ENCODE measurements at places on chromosomes 5 and 9.

DNA sequence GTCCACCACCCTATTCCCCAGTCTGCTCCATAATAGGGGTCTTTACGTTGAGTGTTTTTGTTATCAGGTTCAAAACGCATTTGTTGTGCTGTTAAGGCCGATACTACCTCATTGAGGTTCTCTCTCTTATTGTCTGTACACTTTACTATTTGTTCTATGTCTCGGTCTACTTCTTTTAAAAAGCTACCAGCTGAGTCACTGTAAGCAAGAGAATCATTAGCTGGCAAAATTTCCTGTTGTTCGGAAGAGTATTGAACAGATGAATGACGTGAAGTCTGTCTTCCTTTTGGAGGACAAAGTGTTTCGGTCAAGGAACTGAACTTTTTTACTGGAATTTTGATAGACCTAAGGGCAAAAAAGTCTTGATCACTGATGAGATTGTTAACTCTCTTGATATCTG is 10.3 kb downstream of the LYSMD3 start:
- DNase-seq = no peak

DNA sequence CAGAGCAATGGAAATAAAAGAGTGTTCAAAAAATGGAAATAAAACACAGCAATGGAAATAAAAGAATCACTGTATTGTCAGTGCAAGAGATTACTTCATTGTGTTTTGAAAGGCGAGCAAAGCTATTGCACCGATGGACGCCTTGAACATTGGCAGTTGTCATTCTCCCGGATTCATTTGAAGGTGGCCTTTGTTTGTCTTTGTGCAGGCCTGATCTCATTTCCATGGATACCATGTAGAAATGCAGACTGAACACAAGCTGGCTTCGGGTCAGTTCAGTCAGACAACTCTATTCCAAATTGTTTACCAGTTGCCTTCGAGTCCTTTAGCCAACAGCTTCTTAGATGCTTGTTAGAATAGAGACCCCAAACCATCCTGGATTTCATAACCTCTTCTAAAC is 8.3 kb downstream of the ITGA2 start:
- no peak for DNase-seq

DNA sequence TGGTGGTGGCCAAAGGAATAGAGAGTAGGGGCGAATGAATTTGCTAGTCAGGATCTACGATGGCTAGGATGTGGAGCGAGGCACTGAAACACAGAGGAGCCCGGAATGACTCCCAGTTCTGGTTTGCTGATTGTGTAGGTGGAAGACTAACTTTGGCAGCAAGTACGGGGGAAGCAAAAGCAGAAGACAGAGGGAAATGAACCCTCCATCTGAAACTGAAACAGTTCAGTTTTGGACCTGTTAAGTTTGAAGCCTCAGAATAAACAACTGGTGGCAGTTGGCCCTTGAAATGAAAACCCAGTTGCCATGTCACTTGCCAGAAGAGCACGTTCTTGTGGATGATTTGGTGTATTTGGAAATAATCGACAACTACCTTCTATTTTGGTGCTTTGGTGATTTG is 15.4 kb upstream of the SMIM15 start:
- no peak for DNase-seq

DNA sequence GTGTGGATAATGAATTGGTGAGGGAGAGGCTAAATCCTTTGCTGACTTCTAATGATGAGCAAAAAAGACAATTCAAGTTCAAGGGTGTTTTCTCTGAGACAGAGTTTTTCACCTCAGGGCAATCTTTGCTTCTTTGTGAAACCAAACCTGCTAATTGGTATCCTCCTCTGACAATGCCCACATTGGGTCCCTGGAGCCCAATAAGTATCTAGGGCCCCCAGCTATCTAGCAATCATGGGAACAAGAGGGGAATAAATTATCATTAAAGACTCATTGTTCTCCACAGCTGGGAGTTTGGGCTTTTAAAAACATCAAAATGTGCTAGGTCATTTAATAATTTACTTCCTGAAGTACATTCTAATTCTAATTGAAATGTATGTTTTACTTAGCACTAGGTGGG is 227.3 kb downstream of the TMEM167A start:
- no peak for DNase-seq

GRCh38 chr5:112419164-112419985 is at the start of gene EPB41L4A:
EPB41L4A (minus strand) TSS chr5:112419277; CDS start chr5:112419039, 238 bp downstream.
- DNase-seq = peak; percentile 19

GRCh38 chr9:95803197-95803596 is 72.3 kb upstream of the ERCC6L2 start:
- DNase-seq = no peak

GRCh38 chr5:130136300-130136699 is 232.0 kb downstream of the CHSY3 start:
- DNase-seq = no peak

DNA sequence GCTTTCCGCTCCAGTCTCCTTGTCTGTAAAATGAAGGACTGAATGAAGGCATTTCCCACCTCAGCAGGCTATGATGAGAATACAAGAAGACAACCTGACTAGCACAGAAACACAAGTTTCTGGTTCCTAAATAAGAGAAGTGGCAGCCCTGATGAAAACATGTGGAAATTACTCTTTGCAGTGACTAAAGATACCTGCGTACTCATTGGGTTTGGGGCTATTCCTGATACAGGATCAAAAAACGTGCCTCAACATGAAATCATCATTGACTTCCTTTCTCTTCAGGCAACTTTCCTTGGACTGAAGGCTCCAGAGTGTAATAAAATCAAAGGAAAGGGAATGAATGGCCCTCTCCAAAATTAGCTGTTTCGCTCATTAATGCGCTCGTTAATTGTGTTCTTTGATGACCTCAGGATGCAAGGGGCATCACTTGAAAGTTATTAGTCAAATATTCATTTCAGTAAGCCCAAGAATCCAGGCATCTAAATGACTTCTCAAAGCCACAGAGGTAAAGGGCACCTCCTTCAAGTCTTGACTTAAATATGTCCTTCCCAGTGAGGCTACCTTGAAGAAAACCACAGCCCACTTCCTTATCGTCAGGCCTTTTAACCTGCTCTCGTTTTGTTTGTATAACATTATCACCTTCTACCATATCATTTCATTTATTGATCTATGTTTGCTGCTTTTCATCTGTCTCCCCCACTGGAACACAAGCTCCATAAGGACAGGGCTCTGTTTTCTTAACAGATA is 68.9 kb downstream of the RASEF start:
- no peak for DNase-seq

DNA sequence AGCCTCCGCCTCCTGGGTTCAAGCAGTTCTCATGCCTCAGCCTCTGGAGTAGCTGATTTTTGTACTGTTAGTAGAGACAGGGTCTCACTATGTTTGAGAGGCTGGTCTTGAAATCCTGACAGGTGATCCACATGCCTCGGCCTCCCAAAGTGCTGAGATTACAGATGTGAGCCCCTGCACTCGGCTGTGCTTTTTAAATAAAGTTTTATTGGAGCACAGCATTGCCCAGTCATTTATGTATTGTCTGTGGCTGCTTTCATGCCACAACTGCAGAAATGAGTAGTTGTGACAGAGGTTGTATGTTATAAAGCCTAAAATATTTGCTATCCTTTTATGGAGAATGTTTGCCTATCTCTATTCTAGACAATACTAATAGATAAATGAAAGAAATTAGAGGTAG is 169.2 kb downstream of the AOPEP start:
- no peak for DNase-seq

DNA sequence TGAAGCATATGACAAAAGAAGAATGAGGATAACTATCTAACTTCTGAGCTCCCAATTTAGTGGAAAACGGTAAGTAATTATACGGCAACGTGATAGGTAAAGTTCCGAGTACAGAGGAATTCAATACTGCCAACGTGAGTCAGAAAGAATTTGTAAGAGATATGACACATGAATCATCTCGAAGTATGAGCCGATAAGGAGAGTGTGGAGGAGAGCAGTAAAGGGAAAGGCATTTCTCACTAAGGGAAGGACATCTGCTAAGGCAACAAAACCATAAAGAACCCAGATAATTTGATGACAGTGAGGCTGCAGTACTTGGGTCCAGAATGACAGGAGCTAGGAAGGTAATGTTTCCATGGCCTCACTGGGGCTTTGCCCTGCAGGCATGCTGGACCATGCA is 11.0 kb downstream of the MPDZ start:
- DNase-seq = no peak

GRCh38 chr9:120505186-120505585 is 74.8 kb downstream of the CDK5RAP2 start:
- no peak for DNase-seq

DNA sequence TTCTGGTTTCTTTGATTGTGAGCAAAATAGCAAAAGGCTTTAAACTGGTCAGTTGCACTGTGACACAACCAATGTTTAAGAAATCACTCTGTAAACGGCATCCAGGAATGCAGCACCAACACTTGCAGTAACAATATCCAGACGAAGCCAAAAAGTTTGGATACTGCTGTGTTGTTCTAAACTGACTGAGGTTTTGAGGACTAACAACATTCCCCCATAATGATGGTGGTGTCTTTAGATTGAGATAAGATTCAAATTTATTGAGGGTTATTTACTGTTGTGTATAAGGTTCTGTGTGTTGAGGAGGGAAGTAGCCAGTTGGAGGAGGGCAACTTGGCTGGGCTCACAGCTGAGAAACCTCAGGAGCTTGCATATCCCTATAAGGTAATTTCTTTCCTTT is 353.6 kb downstream of the BNC2 start:
- no peak for DNase-seq

DNA sequence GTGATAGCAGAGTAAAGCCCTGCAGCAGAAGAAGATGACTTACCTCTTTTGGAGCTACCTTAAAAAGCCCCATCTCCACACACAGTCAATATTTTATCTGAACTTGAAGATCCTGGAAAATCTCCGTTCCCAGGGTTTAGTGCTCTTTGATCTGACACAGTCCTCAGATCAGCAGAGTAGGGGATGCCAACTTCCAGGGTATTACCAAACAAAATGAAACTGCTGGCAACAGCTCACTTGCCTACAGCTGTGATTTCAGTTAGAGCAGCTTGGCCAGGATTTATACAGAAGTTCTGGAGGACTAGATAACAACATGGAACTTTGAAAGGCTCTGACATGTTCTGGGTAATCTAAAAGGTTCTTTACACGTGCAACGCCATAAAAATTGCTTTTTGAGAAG is 1537.8 kb upstream of the ACO1 start:
- no peak for DNase-seq

GRCh38 chr5:133754575-133755169 is 142.3 kb upstream of the FSTL4 start:
- DNase-seq = no peak

DNA sequence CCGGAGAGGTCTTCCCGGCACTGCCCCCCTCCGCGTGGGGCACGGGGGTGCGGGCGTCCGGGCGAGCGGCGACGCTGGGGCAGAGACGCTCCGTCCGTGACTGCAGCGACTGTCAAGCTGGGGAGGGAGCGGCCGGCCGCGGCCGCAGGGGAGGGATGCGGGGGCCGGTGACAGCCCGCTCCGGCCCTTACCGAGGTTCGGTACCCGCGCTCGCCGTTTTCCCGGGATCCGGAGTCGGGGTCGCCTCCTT is 400 bp downstream of the KDM4C start:
- no peak for DNase-seq

- no peak for DNase-seq
Observed at GRCh38 chr5:60598424-60598823, 101.5 kb downstream of the DEPDC1B start.

GRCh38 chr9:131406563-131407436 is 12.9 kb downstream of the PRRC2B start:
- no peak for DNase-seq

GRCh38 chr5:33903118-33903517 is 11.3 kb upstream of the ADAMTS12 start:
- DNase-seq = no peak

GRCh38 chr9:2299843-2300205 is 284.7 kb downstream of the SMARCA2 start:
- no peak for DNase-seq

- no peak for DNase-seq
Observed at GRCh38 chr5:45691656-45692055, 4.5 kb downstream of the HCN1 start.

- DNase-seq = no peak
Observed at GRCh38 chr5:63573380-63573779, 388.9 kb downstream of the HTR1A start.

DNA sequence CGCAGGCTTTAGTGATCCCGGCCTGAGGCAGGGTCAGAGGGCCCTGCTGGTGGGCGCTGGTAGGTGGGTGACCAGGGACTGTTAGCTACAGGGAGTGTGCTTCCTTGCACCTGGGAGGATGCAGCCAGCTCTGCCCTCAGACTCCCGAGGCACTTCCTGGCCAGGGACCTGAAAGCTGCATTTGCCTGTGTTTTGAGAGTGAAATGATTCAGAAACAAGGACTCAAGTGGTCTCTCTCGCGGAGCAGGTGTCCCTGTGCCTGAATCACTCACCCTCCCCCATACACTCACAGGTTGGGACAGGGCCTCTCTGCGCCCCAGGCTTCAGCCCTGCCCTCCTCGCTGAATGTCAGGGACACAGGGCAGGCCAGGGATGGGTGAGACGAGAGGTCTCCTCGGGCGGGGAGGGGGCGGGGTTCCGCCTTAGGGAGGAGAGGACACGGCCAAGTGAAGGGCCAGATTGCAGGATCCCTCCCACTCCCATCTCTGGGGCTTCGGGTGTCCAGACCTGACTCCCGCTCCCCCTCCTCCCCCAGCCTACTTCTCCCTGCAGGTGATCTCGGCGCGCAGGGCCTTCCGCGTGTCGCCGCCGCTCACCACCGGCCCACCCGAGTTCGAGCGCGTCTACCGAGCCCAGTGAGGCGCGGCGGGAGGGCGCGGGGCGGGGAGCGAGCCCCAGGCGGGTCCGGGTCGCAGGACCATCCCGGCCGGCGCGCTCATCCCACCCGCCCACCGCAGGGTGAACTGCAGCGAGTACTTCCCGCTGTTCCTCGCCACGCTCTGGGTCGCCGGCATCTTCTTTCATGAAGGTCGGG is 1.5 kb downstream of the LTC4S start:
- DNase-seq = no peak

GRCh38 chr9:124016175-124017050 is 4.8 kb downstream of the LHX2 start:
- no peak for DNase-seq

DNA sequence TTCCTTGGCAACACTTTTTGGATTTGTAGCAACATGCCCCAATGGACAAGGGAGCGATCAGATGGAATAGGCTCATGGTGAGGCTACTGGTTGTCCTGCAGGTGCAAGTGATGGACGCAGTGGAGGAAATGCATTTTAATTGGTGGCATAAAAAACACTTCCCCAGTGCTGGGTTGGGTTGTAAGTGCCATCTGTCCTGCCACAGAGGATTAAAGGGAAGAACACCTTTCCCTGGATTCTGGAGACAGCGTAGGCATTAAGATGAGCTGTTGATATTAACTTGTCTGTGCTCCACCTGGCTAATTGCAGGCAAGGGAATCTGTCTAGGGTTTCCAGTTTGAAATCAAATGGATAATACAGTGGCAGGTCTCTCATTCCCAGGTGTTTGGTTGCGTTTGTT is 173.4 kb downstream of the ZNF462 start:
- DNase-seq = no peak

- no peak for DNase-seq
Observed at GRCh38 chr5:67042176-67043003, 154.2 kb downstream of the CD180 start.

DNA sequence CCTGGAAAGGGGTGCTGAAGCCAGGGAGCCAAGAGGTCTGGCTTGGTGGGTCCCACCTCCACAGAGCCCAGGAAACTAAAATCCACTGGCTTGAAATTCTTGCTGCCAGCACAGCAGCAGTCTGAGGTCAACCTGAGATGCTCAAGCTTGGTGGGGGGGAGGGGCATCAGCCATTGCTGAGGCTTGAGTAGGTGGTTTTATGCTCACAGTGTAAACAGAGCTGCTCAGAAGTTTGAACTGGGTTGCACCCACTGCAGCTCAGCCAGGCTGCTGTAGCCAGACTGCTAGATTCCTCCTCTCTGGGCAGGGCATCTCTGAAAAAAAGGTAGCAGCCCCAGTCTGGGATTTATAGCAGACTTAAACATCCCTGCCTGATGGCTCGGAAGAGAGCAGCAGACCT is 55.5 kb upstream of the FBXL17 start:
- no peak for DNase-seq
